ENCODE measurements at places on chromosomes 7 and 10.

DNA sequence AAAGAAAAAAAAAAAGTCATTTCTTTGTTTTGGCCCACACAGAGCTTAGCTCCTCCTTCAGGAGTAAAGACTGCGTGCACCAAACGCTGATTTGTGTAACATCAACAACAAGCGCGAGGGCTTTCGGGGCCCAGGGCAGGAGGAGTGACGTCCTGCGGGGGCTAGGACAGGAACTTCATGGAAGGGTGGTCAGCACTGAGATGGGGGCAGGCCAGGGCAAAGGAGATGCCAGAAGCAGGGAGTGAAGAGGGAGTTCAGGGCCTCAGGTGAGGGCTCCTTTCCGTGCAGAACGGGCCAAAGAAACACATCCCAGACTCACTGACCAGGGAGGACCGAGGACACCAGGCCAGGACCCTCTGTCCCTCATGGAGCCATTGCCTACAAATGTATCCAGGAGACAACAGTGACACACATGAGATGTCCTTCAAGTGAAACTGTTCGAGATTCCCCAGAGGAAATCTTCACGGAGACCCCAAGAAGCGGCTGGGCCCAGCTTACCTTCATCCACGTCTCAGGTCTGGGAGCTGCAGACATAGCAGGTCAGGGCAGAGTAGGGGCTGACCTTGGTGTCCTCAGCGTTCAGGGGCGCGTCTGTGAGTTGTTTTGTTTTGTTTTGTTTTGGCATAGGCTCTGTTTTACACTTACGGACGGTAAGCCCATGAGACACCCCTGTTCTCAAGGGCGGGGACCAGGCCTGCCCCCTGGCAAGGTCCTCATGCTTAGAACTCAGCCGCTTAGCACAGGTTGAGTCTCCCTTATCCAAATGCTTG is 30.4 kb upstream of the SHH start:
- no peak for DNase-seq

DNA sequence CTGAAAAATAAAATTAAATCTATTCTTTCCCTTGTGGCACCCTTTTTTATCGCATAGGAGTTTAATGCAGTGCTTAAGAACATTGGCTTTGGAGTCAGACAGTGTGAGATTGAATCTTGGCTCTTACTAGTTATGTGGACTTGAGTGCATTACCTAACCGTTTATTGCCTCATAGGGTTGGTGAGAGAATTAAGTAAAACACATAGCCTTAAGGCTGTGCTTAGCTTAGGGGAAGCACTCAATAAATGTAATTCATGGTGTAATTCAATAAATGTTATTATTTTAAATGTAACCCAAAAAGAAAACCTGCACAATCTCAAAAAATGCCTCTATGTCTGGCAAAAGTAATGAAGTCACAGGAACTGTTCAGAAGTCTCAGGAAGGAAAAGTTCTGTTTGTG is 2.7 kb downstream of the STK17A start:
- no peak for DNase-seq

DNA sequence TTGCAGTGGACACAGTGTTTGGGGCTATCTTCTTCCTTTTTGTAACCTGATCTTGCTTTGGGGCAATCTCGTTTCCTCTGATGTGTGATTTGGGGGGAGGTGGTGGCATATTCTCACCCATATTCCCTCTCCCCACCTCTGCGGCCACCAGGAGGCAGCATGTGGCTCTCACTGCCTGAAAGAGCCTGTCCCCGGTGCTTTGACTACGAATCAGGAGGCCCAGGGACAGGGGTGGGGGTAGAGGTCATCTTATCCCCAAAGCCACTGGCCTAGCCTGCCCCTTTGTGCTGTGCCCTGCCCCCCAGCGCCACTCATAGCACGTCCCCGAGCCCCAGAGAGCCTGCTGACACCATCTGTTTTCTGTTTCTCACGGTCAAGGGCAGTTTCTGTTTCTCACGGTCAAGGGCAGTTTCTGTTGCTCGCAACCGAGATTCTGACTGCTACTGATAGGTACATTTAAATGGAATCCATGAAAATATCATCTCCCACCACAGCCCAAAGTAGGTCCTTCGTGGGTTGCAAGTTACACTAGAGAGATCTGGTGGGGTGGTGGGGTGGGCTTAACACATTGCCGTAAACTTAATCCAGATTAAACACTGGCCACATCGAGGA is 28.2 kb downstream of the PHYH start:
- DNase-seq: peak; percentile 10

- DNase-seq: no peak
These were observed 7.8 kb downstream of the FBXW4 start for GRCh38 chr10:101687071-101687658.

DNA sequence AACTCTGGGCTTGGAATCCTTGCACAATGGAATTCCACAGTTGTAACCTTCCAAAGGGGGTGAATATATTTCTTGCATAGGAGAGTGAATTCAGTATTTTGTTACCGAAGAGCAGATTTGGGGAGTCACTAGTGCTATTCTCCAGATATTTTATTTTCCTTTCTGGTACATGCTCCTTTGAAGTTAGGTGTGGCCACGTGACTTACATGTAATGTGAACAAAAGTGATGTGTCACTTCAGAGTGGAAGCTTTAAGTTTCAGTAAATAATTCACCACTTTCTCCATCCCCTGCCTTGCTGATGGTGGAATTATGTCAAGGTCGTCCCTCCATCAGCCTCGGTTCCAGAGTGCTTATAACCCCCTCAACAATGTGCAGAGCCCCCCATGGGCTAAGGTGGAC is 25.3 kb downstream of the ASNS start:
- no peak for DNase-seq

DNA sequence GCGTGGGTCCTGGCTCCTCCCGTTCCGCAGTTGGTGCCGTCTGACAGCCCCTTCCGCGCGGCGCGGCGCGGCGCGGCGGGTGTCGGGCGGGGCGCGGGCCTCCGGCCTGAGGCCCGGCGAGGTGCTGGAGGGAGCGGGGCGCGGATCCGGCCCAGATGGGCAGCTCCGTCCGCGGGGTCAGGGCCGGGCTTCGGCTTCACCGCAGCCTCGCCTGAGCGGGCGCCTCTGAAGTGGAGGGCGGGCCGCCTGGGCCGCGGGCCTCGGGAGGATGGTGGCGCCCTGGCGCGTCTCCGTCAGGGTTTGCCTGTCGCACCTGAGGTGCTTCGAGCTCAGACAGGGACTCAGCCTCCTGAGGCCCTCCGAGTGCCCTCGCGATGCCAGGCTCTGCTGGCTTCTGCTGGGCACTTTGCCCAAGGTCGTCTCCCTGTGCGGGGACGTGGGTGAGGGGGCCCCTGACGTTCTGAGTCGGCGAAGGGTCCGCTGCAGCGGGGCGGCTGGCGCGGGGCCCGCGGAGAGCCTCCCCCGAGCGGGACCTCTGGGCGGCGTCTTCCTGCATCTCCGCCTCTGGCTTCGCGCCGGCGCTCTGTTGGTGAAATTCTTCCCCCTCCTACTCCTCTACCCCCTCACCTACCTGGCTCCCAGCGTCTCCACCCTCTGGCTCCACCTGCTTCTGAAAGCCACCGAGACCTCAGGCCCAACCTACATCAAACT is 473 bp downstream of the ADCK2 start:
- DNase-seq: peak; percentile 31

All from stimulated activated CD4-positive, alpha-beta T cell treated with anti-CD3 and anti-CD28 coated beads, TNF-alpha, amount 100 ng/mL, for 48 hours (primary cell).